ENCODE measurements at places on chromosomes 11 and 22. TPM values are rescaled to one million over a fixed set of nuclear protein-coding genes. Genes with fewer than 3 reads are reported as not detected.
A peak's percentile ranks its signal among the peaks of the same experiment; 100 is the strongest.

DNA sequence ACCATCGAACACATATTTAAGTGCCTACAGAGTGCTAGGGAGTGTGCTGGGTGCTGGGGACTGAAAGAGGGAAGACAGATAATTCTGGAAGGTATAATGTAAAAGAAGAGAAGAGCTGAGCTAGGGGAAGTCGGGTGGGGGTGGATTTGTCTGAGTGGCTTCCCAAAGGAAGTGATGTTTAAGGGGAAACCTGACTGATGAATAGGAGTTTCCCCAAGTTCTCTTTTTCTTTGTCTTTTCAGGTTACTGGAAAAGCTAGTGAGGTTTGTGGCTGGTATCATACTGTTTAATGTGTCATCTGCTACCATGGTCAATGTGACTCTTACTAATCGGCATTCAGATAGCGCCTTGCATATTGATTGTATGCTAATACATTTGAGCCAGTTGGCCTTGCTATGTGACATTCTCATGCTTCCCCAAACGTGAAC, 151.6 kb upstream of the MTMR2 start:
- H3K27ac ChIP-seq = peak overlapping the region; percentile 87
- no peaks in the 10 kb centered on the region for H3K27me3 ChIP-seq
- H3K36me3 ChIP-seq = peaks cover 6% of the 10 kb centered on the region
- no peak for DNase-seq
- no peak overlapping the region for H3K4me3 ChIP-seq

DNA sequence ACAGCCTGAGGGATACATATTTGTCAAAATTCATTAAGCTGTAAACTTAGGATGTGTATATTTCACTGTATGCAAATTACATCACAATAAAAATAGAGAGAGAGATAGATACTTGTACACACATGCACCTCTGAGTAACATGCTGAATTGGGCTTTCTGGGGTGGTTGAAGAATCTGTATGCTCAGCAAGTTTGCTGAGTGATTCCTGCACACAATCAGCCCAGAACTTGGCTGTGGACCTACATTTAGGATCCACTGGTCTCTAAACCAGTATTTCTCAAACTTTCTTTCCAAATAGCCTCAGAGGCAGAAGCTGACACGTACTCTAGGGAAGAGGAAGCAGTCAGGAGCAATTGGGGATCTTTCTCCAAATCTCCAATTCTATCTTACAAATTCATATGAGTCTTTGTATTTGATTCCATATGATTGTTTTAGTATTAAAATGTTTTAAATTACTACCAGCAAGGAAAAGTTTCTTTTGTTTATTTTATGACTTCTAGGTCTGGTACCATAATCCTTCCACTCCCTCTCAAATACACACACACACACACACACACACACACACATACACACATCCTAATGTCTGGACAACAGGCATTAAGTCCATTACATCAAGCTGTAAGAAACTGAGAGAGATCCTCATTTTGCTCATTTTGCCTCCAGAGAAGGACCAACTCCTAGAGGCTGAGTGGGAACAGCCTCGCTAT, 20.0 kb downstream of the SYT13 start:
- no peaks in the 10 kb centered on the region for H3K36me3 ChIP-seq
- no peak overlapping the region for H3K4me3 ChIP-seq
- H3K4me1 ChIP-seq = peaks cover 32% of the 10 kb centered on the region
- DNase-seq = no peak

- H3K4me3 ChIP-seq = no peak overlapping the region
- H3K4me1 ChIP-seq = peaks cover 13% of the 10 kb centered on the region
- H3K27ac ChIP-seq = no peak overlapping the region
- no peaks in the 10 kb centered on the region for H3K36me3 ChIP-seq
Measured at GRCh38 chr11:34344410-34344767, 13.4 kb downstream of the ABTB2 start.

DNA sequence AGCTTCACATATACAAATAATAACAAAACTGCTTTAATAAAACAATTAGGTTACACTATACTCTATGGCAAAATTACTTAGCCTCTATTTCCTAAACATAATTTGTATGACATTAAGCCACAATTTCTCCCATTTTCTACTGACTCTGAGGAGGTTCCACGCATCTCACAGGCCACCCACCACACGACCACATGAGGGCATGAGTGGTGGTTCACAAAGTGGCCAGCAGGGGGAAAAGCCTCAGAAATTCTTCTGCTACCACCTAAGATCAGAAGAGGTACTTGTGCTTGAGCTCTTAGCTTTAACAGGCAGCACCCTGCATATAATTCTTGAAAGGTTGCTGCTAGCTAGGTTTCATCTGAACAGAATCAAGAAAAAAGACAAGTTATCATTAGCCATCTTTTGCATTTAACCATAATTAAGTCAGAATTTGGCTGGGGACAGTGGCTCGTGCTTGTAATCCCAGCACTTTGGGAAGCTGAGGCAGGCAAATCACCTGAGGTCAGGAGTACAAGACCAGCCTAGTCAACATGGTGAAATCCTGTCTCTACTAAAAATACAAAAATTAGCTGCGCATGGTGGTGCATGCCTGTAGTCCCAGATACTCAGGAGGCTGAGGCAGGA, 7.7 kb downstream of the LPXN start:
- no peaks in the 10 kb centered on the region for H3K27me3 ChIP-seq
- H3K27ac ChIP-seq = no peak overlapping the region
- no peak overlapping the region for H3K4me3 ChIP-seq
- H3K4me1 ChIP-seq = no peaks in the 10 kb centered on the region
- no peak for DNase-seq

GRCh38 chr11:100353083-100353482, 334.0 kb upstream of the ARHGAP42 start:
- no peak for DNase-seq
- H3K27me3 ChIP-seq = peaks cover 12% of the 10 kb centered on the region
- no peak overlapping the region for H3K27ac ChIP-seq
- no peaks in the 10 kb centered on the region for H3K4me1 ChIP-seq

GRCh38 chr11:117395476-117395875, 67.8 kb downstream of the CEP164 start:
- H3K4me1 ChIP-seq = no peaks in the 10 kb centered on the region
- no peak overlapping the region for H3K27ac ChIP-seq
- peaks cover 69% of the 10 kb centered on the region for H3K36me3 ChIP-seq
- no peak overlapping the region for H3K4me3 ChIP-seq
- DNase-seq = no peak

DNA sequence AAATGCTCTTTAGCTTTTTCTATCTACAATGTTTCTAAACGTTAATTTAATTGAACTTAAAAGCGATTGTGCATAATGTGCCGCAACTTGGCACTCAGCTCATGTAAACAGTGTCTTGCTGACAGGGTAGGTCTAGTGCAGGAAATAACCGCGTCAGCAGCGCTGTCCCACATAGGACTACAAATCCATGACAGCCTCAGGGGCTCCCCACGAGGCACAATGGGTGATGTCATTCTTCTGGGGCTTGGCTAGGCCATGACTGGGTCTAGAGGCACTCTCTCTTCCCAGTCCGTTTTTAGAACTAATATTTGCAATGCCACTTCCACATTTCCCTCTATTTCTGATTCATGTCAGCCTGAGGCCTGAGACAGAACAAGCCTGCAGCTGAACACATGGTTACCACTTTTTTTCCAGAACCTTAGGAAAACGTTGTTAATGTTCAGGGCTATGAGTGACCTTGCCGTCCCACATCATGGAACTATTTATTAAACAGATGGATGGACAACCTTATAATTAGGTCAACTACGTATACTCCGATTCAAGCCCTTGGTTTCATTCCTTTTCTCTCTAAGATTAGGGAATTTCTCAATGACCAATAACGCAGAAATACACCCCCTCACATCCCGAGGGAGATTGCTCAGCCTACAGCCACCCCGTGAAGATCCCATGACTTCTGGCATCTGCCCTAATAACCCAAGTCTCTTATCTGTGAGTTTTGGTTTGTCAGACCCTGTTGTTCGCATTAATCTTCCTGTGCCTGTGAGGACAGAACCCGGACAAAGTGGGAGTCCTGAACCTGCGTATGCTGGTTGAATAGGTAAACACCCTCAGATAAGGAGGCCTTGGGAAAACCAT, 19.4 kb upstream of the SNX32 start:
- peaks cover 1% of the 10 kb centered on the region for H3K36me3 ChIP-seq
- no peak for DNase-seq
- H3K4me1 ChIP-seq = peaks cover 10% of the 10 kb centered on the region
- H3K27ac ChIP-seq = no peak overlapping the region
- H3K4me3 ChIP-seq = no peak overlapping the region
- no peaks in the 10 kb centered on the region for H3K27me3 ChIP-seq

GRCh38 chr11:33560729-33561128, 139.9 kb downstream of the C11orf91 start:
- H3K27me3 ChIP-seq = no peaks in the 10 kb centered on the region
- H3K27ac ChIP-seq = no peak overlapping the region
- no peak for DNase-seq
- peaks cover 15% of the 10 kb centered on the region for H3K4me1 ChIP-seq

GRCh38 chr11:553083-553987, 7.2 kb downstream of the LMNTD2 start:
- H3K36me3 ChIP-seq = no peaks in the 10 kb centered on the region
- no peak overlapping the region for H3K4me3 ChIP-seq
- no peak overlapping the region for H3K27ac ChIP-seq
- H3K27me3 ChIP-seq = peaks cover 15% of the 10 kb centered on the region
- no peaks in the 10 kb centered on the region for H3K4me1 ChIP-seq

DNA sequence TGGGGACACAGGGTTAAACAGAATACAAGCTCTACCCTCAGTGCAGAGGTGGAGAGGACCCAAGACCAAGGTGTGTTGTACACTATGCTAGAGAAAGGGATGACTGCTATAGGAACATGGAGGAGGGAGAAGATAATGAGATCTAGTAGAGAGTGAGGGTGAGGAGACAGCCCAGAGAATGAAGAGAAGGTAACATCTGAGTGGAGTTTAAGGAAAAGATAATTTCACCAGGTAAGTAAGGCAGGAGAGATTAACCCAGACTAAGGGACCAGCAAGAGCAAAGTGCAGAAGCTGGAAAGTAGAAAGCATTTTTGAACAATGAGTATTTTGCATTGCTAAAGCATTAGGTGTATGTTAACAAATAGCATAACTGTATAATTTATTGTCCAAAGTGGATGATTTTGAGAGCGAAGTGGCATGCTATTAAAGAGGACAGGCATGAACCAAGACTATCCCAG, 128.8 kb downstream of the RASSF10 start:
- H3K36me3 ChIP-seq = no peaks in the 10 kb centered on the region
- DNase-seq = no peak
- H3K27ac ChIP-seq = no peak overlapping the region
- no peak overlapping the region for H3K4me3 ChIP-seq
- H3K27me3 ChIP-seq = peaks cover 16% of the 10 kb centered on the region

DNA sequence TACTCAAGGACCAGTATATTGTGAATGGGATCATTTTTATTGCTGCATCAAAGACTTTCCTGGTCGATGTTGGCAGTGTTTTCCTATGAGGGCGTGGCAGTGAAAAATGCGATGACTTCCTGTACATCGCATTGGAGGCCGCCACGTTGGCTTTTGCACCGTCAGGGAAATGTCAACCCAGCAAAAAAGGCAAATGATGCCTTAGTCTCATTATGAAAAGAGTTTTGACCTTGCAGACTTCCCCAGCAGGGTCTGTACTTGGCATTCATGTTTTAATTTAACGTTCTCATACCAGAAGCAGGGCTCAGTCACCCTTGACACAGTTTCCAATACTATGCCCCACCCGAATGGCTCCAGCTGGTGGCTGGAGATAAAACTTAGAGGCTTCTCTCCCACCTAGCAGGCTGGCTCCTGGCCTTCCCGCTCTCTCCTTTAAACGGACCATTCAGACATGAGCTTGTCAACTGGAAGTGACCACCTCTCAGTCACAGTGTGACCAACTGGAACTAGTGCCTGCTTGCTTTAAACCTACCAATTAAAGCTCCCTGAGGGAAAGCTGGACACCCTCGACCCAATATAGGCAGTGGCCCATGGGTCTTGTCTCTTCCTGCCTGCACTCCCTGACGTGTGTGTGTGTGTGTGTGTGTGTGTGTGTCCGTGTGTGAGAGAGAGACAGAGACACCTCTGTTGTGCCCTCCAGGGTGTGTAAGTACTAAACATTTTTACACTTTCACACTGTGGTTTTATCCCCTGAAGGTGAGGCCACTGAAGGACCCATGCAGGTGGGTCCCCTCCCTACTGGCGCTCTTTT, 8.7 kb upstream of the GDPD5 start:
- H3K4me1 ChIP-seq = peaks cover 9% of the 10 kb centered on the region
- no peak for DNase-seq
- H3K27me3 ChIP-seq = peaks cover 18% of the 10 kb centered on the region
- no peak overlapping the region for H3K4me3 ChIP-seq
- H3K27ac ChIP-seq = no peak overlapping the region

- H3K4me3 ChIP-seq = no peak overlapping the region
- no peaks in the 10 kb centered on the region for H3K4me1 ChIP-seq
- no peak overlapping the region for H3K27ac ChIP-seq
- no peak for DNase-seq
- no peaks in the 10 kb centered on the region for H3K27me3 ChIP-seq
Measured at GRCh38 chr22:24067587-24068376, 56.7 kb downstream of the CABIN1 start.

GRCh38 chr11:104668797-104669463, 229.3 kb downstream of the CASP12 start:
- no peaks in the 10 kb centered on the region for H3K27me3 ChIP-seq
- peak overlapping the region; percentile 2 for H3K27ac ChIP-seq
- no peaks in the 10 kb centered on the region for H3K36me3 ChIP-seq
- peaks cover 10% of the 10 kb centered on the region for H3K4me1 ChIP-seq
- H3K4me3 ChIP-seq = no peak overlapping the region
- DNase-seq = no peak

GRCh38 chr11:76041208-76041607, 165.1 kb downstream of the WNT11 start:
- H3K27ac ChIP-seq = no peak overlapping the region
- H3K4me3 ChIP-seq = no peak overlapping the region

- no peaks in the 10 kb centered on the region for H3K27me3 ChIP-seq
- DNase-seq = no peak
- H3K4me3 ChIP-seq = no peak overlapping the region
- no peaks in the 10 kb centered on the region for H3K4me1 ChIP-seq
- no peak overlapping the region for H3K27ac ChIP-seq
- peaks cover 37% of the 10 kb centered on the region for H3K36me3 ChIP-seq
Measured at GRCh38 chr11:118380571-118380970, 20.8 kb upstream of the ATP5MG start.

The ZNF214 gene
- 2.3 TPM for total RNA-seq

The TMPRSS5 gene
- 1.6 TPM for total RNA-seq

The HSCB gene
- 11.6 TPM for total RNA-seq

The MAJIN gene
- not detected for total RNA-seq

Measured in osteocyte (in vitro differentiated cells).